ENCODE measurements at places on chromosomes 1 and 21. TPM values are rescaled to one million over a fixed set of nuclear protein-coding genes. Genes with fewer than 3 reads are reported as not detected.
A peak's percentile ranks its signal among the peaks of the same experiment; 100 is the strongest.

Gene TMEM82
- not detected for total RNA-seq

Gene KCNA2
- 0.24 TPM for total RNA-seq

Gene PDIK1L
- total RNA-seq, result 14.9 TPM

Gene LRRN2
- not detected for total RNA-seq

Gene PTGFR
- not detected for total RNA-seq

Gene FAM78B
- 0.27 TPM for total RNA-seq

Gene PARS2
- 5.7 TPM for total RNA-seq

Gene CATSPER4
- total RNA-seq, result not detected

Gene GRIK1
- not detected for total RNA-seq

- H3K4me1 ChIP-seq, result peaks cover 91% of the 10 kb centered on the region
- no peak overlapping the region for H3K4me3 ChIP-seq
- peaks cover 2% of the 10 kb centered on the region for H3K36me3 ChIP-seq
- H3K27ac ChIP-seq, result no peak overlapping the region
- no peak for DNase-seq
Observed at GRCh38 chr1:42316292-42316691, 18.7 kb downstream of the FOXJ3 start.

DNA sequence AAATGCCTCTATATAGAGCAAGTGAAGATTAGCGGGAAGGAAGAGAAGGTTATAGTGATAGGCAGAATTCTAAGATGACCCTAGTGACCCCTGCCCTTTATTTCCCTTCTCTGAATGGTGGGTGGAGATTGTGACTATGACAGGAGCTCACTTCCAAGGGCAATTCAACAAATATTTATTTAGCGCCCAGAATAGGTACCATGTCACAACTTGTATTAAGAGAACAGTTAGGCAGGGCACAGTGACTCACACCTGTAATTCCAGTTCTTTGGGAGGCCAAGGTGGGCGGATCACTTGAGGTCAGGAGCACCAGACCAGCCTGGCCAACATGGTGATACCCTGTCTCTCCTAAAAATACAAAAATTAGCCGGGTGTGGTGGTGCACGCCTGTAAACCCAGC is 236.0 kb upstream of the POGK start:
- no peak overlapping the region for H3K4me3 ChIP-seq
- H3K27me3 ChIP-seq, result peaks cover 4% of the 10 kb centered on the region
- no peak overlapping the region for H3K27ac ChIP-seq
- DNase-seq, result no peak

- peaks cover 7% of the 10 kb centered on the region for H3K4me1 ChIP-seq
- H3K27ac ChIP-seq, result peak overlapping the region; percentile 49
- DNase-seq, result no peak
- no peaks in the 10 kb centered on the region for H3K27me3 ChIP-seq
- no peak overlapping the region for H3K4me3 ChIP-seq
- peaks cover 43% of the 10 kb centered on the region for H3K36me3 ChIP-seq
Observed at GRCh38 chr1:156471496-156472490, 28.8 kb downstream of the MEF2D start.

DNA sequence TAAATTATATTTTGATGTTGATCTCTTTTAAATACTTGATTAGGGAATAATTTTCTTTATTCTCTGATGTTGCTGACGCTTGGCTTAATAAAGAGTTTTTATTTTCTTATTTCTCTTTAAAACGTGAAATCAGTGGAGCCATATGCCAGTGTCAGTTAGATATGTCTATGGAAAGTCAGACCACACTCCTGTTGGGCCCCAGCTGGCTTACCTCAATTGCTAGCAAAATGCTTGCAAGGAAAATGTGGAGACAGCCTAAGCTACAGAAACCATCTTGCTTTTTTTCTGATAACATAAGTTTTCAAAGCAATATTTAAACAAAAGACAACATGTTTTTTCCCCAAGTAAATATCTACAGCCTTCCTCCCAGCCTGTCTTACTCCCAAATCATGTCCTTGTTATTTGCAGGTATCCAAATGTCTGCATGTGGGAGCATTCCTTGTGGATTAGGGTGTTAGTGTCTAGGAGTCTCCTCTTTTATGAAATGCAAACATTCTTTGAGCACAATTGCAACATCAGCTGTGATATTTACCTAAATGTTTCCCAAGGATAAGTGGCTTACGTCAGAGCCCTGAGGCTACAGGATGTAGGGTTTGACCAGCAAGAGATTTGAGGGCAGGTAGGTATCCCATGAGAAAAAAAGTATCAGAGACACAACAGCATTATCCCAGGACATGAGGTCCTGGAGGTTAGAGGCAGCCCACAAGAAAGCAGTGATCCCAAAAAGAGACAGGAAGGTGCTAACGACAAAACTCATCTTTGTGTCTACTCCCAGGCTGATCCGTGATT is 117.2 kb upstream of the KCNJ15 start:
- H3K27ac ChIP-seq, result no peak overlapping the region
- H3K4me1 ChIP-seq, result no peaks in the 10 kb centered on the region
- H3K4me3 ChIP-seq, result no peak overlapping the region
- H3K36me3 ChIP-seq, result no peaks in the 10 kb centered on the region
- H3K27me3 ChIP-seq, result peaks cover 11% of the 10 kb centered on the region
- no peak for DNase-seq

DNA sequence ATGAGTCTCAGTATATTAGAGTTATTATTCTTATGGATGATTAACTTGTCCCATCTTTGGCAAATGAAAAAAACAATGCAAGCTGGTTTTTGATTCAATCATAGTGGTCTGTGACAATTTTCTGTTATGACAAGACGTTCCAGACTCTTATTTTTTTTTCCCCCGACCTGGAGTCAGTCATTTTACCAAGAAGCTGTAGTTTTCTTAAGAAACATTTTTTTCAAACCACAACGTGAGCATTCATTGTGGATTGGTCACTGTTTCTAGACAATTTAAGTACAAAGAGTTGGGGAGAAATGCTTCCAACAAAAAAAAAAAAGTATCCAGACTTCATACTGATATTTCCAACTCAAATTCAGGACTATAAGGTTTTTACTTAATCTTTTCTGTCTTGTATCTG is 8.0 kb upstream of the ANGPTL3 start:
- no peak for DNase-seq
- H3K27ac ChIP-seq, result no peak overlapping the region

- DNase-seq, result peak; percentile 64
- no peak overlapping the region for H3K4me3 ChIP-seq
- no peaks in the 10 kb centered on the region for H3K27me3 ChIP-seq
- H3K27ac ChIP-seq, result no peak overlapping the region
Observed at GRCh38 chr1:93814059-93814794, 64.8 kb downstream of the DNTTIP2 start.

DNA sequence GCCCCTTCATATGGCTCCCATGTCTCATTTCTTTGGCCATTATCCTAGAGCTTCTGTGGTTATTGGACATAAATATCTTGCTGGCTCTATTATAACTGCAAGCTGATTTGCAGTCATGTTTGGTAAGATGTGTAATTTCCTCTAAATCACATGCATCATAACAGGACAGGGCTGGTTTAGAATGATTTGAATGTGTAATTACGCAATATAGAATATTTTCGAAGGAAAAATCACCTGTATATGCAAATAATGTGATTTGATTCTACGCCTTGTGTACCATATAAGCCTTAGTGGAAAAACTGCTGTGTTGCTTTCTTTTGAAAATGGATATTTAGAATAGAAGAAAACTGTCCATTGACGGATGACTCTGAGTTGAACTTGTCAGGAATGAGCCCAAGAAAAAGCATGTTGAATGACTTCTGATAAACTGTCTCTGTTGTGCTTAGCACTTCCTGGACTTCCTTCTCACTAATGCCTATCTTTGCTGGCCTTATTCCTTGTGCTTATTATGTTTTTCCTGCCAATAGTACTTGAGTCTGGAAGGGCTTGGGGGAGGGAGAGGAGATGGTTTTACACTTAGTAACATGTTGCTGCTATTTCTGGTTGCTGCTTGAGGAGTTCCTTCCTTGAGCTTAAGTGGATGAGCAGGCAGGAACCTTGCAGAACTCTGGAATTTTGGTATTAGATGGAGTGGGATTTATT is 6.5 kb downstream of the CACHD1 start:
- DNase-seq, result no peak
- H3K27ac ChIP-seq, result no peak overlapping the region
- no peak overlapping the region for H3K4me3 ChIP-seq
- H3K36me3 ChIP-seq, result no peaks in the 10 kb centered on the region
- peaks cover 20% of the 10 kb centered on the region for H3K27me3 ChIP-seq
- H3K4me1 ChIP-seq, result peaks cover 4% of the 10 kb centered on the region

GRCh38 chr1:178704833-178705232 is 20.2 kb upstream of the RALGPS2 start:
- no peak for DNase-seq
- H3K4me1 ChIP-seq, result no peaks in the 10 kb centered on the region
- no peaks in the 10 kb centered on the region for H3K36me3 ChIP-seq
- no peak overlapping the region for H3K4me3 ChIP-seq
- H3K27ac ChIP-seq, result no peak overlapping the region

GRCh38 chr21:21122680-21123079 is 124.5 kb downstream of the NCAM2 start:
- H3K4me1 ChIP-seq, result no peaks in the 10 kb centered on the region
- H3K4me3 ChIP-seq, result no peak overlapping the region
- H3K27ac ChIP-seq, result no peak overlapping the region
- no peak for DNase-seq
- no peaks in the 10 kb centered on the region for H3K27me3 ChIP-seq

- H3K36me3 ChIP-seq, result no peaks in the 10 kb centered on the region
- no peak for DNase-seq
- H3K4me3 ChIP-seq, result no peak overlapping the region
- no peaks in the 10 kb centered on the region for H3K4me1 ChIP-seq
- peaks cover 19% of the 10 kb centered on the region for H3K27me3 ChIP-seq
Observed at GRCh38 chr1:36537190-36537768, 54.6 kb upstream of the CSF3R start.

DNA sequence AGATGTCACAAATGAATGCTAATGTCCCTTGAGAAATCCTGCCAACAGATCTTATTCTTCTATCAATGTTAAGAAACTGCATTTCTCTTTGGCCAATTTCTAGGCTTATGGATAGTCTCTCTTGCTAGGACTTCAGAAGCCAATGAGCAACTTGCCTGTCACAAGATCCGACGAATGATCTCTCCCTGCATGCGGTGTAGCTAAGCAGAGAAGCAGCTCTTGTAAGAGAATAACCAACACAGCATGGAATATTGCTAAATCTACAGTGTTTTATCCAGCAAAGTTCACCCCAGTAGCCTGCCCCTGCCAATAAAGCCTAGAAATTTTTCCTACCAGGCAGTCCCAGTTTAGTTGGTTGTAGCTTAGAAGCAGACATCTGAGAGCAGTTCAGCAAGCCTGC is 2.1 kb upstream of the SLC44A5 start:
- peaks cover 14% of the 10 kb centered on the region for H3K4me1 ChIP-seq
- no peaks in the 10 kb centered on the region for H3K36me3 ChIP-seq
- DNase-seq, result no peak
- H3K27me3 ChIP-seq, result peaks cover 54% of the 10 kb centered on the region
- H3K4me3 ChIP-seq, result no peak overlapping the region

DNA sequence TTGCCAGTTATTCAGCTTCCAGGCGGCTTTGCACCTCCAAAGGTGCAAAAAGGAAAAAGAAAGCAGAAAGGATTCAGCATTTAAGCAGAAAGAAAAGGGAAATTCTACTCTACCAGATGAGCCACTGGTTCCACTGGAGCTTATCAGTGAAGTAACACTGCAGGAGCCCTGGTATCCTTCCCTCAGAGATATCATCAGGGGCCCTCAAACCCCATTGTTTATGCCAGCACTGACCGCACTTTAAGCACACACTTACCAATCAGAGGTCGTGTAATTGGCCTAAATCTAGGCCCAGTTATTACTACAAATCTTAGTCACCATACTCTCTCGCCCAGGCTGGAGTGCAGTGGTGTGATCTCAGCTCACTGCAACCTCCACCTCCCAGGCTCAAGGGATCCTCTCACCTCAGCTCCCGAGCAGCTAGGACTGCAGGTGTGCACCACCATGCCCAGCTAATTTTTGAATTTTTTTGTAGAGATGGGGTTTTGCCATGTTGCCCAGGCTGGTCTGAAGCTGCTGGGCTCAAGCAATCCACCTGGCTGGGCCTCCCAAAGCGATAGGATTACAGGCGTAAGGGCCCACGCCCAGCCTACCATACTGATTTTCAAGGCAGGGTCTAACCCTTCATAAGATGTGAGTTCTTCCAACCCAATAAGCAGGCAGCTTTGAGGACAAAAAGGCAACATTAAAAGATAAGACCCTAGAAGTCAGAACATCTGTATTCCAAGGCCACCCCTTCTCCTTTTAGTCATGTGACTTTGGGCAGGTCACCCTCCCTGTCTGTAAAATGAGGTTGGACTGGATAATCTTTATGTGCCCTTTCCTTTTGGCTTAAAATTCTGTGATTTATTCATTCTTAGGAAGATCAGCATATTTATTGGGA is 125.3 kb downstream of the SYT2 start:
- H3K27me3 ChIP-seq, result no peaks in the 10 kb centered on the region
- peaks cover 15% of the 10 kb centered on the region for H3K36me3 ChIP-seq
- H3K4me3 ChIP-seq, result no peak overlapping the region
- no peak for DNase-seq
- no peaks in the 10 kb centered on the region for H3K4me1 ChIP-seq

DNA sequence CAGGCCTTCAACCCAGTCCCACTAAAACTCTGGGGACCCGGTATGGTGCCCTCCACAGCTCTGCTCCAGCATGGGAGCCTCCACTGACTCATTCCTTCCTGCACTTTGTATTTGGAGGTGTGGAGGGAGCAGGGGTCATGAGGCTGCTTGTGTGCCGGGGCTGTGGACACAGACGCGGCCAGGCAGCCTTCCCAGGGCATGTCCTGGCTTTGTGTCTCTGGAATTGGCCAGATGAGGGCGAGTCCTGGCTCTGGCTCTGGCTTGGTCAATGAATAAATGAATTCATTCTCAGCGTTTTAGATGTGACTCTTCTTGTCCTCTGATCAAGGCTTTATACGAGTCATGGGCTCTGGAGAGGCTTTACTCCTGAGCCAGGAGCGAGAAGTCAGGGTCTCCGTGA is 19.1 kb downstream of the AJAP1 start:
- no peak overlapping the region for H3K27ac ChIP-seq
- no peak overlapping the region for H3K4me3 ChIP-seq
- H3K36me3 ChIP-seq, result no peaks in the 10 kb centered on the region
- no peaks in the 10 kb centered on the region for H3K4me1 ChIP-seq
- no peak for DNase-seq

Measured in activated CD4-positive, alpha-beta memory T cell treated with anti-CD3 and anti-CD28 coated beads for 36 hours (primary cell).